ENCODE measurements at places on chromosomes 16 and 17.

DNA sequence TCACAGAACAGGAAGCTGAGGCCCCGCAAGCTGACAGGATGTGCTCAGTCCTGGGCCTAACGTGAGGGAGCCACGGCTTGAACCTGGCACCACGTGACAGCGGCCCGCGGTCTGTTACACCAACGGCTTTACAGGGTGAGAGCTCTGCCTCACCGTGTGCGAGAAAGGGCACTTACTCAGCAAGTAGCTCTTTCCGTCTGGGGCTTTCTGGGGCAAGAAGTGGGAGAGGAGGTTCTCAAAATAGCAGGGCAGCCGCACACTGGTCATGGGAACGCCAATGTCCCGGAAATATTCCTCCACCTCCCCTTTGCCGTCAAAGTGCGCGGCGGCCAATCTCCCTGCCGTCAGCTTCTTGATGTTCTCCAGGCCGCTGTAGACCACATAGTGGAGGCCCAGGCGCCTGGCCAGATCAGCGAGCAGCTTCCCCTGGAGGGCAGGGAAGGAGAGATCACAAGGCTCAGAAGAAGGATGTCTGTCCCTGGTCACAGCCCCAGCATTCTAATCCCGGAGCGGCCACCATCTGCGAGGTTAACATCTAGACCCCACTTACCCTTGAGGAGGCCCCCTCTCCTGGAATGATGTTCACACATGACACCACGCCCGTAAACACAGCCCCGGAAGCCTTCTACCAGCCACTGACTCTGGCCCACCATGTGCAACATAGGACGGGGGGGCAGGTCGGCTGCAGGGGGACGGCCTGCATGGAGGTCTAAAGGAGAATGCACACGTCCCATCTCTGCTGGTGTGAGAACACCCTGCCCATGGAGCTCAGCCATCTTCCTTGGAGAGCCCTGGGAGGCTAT lies 8.2 kb downstream of the NMRAL1 start:
- no peak for DNase-seq

GRCh38 chr17:69208640-69209039 lies 20.0 kb downstream of the ABCA10 start:
- DNase-seq = no peak

DNA sequence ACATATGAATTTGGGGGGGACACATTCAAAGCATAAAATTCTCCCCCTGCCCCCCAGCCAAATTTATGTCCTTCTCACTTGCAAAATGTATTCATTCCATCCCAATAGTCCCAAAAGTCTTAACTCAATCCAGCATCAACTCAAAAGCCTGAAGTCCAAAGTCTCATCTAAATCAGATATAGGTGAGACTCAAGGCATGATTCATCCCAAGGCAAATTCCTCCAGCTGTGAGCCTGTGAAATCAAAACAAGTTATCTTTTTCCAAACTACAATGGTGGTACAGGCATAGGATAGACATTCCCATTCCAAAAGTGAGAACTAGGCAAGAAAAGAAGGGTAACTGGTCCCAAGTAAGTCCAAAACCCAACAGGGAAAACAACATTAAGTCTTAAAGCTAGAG lies 5.9 kb upstream of the GOSR2 start:
- no peak for DNase-seq

DNA sequence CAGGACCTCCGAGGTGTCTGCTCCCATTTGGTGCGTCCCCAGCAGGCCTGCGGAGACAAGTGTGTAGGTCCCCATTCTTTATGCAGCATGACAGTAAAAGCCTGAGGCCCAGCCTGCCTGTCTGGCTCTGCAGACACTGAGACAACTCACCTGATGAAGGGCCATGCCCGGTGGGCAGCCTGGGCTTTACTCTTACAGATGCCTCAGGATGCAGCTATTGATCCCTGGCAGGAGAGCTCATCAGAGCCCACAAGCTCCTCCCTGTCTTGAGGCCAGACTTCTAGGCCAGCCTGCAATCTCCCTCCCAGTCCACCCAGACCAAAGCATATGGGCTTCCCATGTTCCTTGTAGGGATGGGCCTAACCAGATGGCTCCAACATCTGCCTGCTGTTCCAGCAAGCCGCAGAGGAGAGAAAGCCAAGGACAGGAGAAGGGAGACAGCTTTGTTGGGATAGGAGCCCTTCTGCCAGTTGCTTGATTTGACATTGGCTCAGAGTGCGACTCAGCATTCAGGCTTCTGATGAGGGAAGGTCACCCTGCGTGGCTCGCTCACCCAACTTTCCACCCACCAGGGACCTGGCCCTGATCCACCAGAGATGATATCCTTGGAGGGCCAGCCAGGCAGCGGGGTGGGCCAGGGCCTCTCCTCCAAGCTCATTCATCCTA lies 87.5 kb downstream of the SOCS1 start:
- DNase-seq = no peak

GRCh38 chr16:84537491-84538151 lies 33.2 kb upstream of the MEAK7 start:
- DNase-seq = no peak

- no peak for DNase-seq
Observed at GRCh38 chr17:82583720-82584234, 64.2 kb downstream of the FOXK2 start.

GRCh38 chr17:30103921-30104320 lies 12.7 kb upstream of the NSRP1 start:
- no peak for DNase-seq

DNA sequence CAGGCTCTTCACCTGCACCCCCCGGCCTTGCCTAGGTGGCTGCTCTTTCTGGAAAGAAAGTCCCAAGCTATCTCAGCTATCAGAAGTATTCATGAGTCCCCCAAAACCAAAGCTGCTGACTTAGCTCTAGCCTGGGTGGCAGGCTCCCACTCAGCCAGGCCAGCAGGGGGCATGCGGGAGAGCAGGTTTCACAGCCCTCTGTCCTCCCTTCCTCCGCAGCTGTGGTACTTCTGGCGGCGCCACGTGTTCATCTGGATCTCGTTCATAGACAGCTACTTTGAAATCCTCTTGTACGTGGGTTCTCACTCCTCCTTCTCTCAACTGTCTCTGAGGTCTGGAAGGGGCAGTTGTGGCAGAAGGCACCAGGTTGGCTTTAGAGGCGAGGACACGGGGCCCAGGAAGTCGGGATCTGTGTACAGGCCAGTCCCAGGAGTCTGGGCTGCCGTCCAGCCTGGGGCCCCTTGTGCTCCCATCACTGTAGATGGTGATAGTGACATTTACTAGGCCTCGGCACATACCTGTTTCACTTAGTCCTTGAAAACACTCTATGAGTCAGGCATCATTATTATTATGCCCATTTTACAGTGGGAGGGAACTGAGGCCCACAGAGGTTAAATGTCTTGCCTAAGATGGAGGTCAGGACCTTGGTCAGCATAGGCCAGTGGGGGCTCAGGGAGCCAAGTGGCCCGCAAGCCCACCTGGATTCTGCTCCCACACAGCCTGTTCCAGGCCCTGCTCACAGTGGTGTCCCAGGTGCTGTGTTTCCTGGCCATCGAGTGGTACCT lies 12.9 kb downstream of the TRPV2 start:
- no peak for DNase-seq

DNA sequence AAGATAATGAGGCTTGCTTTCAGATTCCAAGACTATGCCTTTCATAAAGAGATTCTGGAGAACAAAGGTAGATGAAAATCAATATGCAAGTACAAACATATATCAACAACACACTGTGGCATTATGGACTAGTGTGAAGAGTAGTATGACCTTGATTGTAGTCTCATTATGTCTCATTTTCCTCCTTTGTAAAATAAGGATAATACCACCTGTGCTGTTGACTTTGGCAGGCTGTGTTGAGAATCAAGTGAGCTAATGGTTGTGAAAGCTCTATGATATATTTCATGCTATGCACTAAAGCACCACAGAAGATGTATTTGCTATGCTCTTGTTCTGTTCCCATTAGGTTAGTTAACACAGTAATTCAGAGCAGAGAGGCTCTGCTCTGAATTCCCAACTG lies 78.5 kb upstream of the NACA2 start:
- DNase-seq = no peak

All from DMS79 (cell line).